Vagina (tissue), 2 donors: ENCODE measurements at places on chromosomes 16 and 17.

DNA sequence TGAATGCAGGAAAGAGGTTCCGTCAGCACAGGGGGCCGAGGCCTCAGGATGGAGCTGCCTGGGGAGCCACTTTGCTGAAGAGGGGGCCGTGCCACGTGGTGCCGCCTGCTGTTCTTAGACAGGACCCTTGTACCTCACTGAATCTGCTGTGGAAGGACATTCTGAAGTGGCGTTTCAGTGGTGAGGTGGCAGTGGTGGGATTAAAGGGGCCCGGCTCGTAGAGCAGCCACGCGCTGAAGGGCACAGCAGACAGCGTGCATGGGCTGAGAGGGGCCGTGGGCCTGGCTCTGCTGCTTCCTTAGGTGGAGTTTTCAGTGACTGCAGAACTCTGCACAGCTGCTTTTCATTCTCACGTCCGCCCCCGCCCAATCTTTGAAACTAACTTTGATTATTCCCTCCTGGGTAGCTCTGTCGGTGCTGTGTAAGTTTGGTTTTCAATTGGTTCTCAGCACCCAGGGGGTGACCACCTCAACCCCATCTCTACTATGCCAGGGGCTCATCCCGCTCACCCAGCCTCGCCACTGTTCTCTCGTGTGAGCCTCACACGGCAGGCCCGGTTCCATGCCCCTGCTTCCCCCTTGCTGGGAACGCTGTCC is 70.3 kb downstream of the SEC14L1 start:
- no peak for DNase-seq

DNA sequence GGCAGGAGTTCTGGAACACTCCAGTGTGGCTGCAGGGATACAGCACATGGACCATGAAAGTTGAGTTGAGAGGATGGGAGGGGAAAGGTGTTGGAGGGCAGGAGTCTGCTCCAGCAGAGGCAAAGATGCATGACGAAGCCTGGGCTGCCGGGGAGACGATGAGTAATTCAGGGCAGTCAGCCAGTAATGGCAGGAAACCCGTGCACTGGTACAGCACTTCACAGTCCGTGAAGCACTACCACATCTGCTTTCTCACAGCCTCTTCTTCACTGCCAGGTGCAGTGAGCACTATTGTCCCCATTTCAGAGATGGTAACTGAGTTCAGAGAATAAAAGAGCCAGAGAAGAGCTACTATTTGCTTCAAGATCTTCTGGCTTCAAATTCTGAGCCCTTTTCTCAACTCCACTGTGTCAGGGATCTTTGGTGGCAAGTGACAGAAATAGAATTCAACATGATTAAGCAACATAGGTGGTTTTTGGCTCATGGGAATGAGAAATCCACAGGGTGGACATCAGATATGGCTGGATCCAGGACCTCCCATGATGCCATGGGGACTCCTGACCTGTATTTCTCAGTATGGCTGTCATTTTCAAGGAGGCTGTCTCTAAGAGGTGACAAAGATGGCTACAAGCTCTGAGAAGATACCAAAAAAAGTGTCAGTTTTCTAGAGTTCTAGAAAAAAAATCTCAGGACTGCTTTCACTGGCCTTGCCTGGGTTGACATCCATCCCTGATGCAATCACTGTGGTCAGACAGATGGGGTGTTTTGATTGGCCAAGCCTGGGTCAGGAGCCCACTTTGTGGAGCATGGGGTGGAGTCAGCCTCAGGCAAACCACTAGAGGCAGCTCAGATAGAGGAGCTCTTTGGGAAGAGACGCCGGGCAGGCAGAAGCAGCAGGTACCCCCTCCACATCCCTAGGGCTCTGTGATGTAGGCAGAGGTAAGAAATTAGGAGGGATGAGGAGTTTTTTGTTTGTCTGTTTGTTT is 24.7 kb downstream of the IL21R start:
- peak; percentile 85 for DNase-seq

DNA sequence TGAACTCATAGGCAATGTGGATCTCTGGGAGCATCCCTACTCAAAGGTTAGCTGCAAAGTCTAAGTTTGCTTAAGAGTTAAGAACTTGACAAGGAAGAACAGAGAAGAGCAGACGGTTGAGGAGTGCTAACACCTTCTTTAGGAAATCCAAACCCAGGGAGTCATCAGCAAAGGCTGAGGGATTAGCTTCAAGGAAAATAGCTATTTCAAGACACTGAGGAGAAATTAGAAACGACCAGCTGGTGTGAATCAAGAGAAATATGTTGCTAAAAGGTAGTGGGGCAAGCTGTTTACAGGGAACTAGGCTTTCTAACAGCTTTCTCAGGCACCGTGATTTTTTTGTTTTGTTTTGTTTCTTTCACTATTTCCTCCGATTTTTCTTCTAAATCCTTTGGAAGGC is 90.7 kb downstream of the CDH8 start:
- no peak for DNase-seq

DNA sequence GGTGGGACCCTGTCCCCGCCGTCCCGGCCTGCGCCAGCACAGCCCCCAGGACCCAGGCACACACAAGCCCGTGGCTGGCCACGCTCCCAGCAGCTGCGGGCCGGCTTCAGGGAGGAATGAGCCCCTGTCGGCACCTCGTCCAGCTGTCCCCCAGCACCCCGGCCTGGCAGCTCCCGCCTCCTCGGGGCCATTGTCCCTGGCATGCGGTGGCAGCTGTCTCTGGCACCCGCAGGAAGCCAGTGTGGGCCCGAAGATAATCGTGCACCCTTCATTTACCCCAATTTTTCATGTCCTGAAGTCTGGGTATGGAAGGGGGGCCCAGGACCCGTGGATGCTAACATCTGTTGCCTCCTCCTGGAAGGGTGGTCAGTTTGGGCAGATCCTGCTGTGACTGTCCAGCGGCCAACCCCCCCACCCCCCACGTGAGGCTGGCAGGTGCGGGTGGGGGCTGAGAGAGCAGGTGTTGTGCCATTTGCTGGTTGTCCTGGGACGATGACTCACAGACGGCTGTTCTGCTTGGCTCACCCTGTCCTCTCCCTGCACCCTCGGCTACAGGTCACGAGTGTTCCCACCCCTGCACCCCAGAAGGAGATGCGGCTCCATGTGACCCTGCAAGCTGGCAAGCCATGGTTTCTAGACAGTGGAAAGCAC is 4.0 kb upstream of the LMF1 start:
- DNase-seq: no peak

GRCh38 chr17:1853698-1854097 is 23.9 kb downstream of the RPA1 start:
- no peak for DNase-seq

DNA sequence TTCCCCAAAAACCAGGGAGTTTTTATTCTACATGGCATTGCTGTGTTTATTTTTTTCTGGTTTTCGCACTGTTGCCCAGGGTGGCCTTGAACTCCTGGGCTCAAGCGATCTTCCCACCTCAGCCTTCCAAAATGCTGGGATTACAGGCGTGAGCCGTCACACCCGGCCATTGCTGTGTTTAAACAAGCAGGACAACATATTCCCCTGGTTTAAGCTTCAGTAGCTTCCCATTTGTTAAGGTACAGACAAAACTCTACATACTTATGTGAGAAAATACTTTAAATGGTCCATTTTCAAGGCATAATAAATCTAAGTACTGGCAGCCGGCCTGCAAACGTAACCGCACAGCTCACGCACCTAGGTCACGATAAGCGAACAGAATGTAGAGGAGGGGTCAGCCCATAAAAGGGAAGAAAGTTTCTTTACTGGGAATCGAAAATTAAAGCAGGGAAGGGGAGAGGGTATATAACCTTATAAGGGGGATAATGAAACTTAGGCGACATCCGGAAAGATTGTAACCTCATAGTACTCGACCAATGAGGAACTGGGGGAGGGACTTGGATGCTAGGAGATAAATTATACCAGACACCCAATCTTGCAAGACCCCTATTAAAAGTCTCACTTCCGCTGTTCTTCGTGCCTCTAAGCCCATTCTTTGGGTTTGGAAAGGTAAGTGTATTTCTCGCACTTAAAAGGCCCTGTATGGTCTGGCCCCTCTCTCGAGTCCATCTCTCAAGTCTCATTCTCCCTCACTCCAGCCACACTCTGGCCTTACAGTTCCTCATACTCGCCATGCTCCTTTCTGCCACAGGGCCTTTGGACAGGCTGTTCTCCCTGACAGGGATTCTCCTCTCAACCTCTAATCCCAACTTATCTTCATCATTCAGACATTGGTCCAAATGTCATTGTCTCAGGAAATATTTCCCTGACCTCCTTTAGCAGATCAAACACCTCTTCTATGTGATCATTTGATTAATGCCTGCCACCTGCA is 59.2 kb downstream of the TEX14 start:
- no peak for DNase-seq

GRCh38 chr17:70230850-70231640 is 61.7 kb downstream of the KCNJ2 start:
- DNase-seq: no peak

DNA sequence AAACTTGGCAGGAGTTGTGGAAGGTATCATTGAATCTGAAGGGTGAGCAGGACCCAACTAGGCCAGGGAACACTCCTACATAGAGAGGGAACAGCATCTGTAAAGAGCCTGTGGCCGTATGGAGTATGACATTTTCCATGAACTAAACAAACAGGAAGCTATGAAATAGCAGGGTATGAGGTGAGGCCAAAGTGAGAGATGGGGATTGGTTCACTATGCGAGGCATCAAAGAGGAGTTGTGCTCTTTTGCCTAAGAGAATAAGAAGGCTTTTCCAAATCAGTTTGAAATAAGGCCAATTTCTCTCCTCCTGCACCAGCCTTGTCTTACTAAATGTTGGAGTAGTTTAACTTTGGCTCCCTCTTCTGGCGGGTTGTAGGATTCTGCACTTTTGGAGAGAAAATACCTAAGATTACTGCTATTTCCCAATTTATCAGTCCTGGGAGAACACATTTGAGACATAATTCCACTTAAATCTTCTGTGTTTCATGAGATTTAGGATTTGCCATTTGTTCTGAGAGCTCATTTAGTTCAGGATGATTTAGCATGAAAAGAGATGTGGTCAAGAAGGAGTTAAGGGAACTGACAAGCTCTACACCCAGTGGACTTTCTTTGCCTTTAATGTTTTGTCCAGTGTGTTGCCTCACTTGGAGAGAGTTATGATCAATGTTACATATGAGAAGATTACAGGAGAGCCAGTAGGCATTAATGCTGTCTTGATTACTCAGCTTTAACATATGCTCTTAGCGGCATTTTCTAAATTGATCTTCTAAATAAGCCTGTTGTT is 55.4 kb downstream of the TNRC6C start:
- DNase-seq: no peak

DNA sequence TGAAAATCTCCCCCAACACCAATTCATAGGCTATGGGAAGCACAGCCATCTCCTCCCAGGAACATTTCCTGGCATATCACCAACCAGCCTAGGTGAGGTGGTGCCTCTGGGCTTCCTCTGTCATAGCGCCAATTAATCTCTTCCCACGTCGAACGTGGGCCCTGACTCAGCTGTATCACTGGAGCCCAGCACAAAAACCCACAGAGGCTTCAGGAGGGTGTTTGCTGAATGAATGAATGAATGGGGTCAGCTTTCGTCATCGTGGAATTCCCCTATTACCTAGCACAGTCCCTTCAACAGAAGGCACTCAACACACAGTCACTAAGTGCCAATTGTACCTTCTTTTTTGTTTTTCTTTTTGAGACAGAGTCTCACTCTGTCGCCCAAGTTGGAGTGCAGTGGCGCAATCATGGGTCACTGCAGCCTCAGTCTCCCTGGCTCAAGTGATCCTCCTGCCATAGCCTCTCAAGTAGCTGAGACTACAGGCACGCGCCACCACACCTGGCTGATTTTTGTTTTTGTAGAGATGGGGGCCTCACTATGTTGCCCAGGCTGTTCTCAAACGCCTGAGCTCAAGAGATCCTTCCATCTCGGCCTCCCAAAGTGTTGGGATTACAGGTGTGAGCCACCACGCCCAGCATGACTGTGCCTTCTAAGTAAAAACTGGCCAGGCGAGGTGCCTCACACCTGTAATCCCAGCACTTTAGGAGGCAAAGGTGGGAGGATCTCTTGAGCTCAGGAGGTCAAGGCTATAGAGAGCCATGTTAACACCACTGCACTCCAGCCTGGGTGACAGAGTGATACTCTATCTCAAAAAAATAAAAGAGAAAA is 4.1 kb downstream of the ZNF688 start:
- no peak for DNase-seq

- DNase-seq: peak; percentile 14
These were observed 225.9 kb upstream of the EEF2KMT start for GRCh38 chr16:5323284-5324141.

- DNase-seq: no peak
These were observed 84.2 kb downstream of the MGAT5B start for GRCh38 chr17:76952402-76952801.

GRCh38 chr17:79223953-79224352 is 149.3 kb downstream of the ENGASE start:
- DNase-seq: no peak

DNA sequence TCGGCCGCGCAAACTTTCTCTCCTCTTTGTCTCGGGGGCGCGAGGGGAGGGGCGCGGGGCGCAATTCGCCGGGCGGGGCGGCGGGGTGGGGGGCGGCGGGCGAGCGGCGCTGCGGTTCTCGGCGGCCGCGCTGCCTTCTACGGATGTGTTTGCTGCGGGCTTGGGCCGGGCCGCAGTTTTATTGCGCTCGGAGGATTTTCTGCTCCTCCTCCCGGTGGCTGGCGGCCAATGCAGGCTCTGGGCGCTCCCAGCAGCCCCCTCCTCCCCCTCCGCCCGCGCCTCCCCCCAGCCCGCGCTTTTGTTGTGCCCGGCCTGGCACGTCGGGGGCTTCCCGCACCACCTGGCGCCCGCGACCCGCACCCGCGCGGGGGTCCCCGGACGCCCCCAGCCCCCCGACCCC is at the start of gene TIMP2:
Gene TIMP2, minus strand, starts transcription at position 154 of the 400 bp plus-strand sequence. CDS start 299 bp downstream, outside the sequence.
- DNase-seq: no peak

GRCh38 chr17:51189628-51190027 is 23.4 kb downstream of the NME2 start:
- no peak for DNase-seq

GRCh38 chr17:19407601-19408345 is 3.3 kb upstream of the RNF112 start:
- no peak for DNase-seq

GRCh38 chr16:50856991-50857390 is 115.1 kb downstream of the CYLD start:
- peak; percentile 18 for DNase-seq

DNA sequence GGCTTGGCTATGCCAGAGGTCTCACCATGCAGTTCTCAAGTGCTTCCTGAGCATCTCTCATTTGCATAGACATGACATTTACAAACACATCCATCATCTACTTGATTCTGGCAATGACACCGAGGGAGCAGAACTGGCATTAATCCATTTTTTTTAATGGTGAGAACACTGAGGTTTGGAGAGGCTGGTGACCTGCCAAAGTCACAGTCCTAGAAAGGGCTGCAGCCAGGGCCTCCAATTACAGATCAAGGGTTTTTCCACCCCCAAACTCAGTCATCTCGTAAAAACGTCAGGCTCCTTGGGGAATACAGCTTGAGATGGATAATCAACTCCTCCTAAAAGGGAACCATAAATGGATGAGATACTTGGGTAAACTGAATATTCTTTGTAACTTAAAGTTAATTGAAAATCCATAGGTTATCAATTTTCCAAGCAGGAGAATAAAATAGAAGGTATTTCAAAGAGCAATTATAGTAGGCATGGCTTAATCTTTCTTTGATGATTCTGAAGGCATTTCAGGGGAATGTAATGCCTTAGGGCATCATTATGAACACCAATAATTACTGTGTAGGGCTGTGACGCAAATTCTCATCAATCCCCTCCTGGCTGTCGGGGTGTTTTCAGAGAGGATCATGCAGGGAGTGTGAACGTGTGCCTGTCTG is 9.4 kb upstream of the MEOX1 start:
- no peak for DNase-seq

- no peak for DNase-seq
These were observed 249.5 kb upstream of the RBFOX1 start for GRCh38 chr16:7083096-7083495.

- no peak for DNase-seq
These were observed 50.8 kb upstream of the MAF start for GRCh38 chr16:79651363-79651762.
